ENCODE measurements at places on chromosomes 4 and X. TPM values are rescaled to one million over a fixed set of nuclear protein-coding genes. Genes with fewer than 3 reads are reported as not detected.

DNA sequence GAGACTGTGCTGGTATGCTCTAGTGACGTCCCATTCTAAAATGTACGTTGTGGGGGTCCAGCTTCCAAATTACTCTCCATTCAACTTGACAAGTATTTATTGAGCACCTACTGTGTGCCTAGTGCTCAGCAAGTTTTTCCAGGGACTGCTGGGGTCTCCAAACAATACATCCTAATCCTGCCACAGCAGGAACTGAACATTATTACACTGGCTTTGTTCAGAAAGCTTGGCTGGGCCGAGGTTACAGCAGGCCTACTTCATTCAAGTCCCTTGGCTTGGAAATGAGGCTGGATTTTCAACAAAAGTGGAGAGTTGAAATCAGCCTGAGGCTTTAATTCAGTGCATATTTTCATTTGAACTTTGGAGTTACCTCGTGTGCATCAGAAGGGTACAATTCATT, 78.0 kb downstream of the GUCY2F start:
- H3K36me3 ChIP-seq, result no peaks in the 10 kb centered on the region
- H3K27me3 ChIP-seq, result no peaks in the 10 kb centered on the region
- H3K4me1 ChIP-seq, result no peaks in the 10 kb centered on the region
- DNase-seq, result no peak
- no peak overlapping the region for H3K4me3 ChIP-seq

- peaks cover 13% of the 10 kb centered on the region for H3K4me1 ChIP-seq
- no peak for DNase-seq
- H3K4me3 ChIP-seq, result no peak overlapping the region
- H3K27me3 ChIP-seq, result no peaks in the 10 kb centered on the region
Observed at GRCh38 chr4:2249526-2250356, 7.8 kb upstream of the HAUS3 start.

GRCh38 chr4:7375427-7375826, 59.3 kb downstream of the PSAPL1 start:
- H3K27me3 ChIP-seq, result no peaks in the 10 kb centered on the region
- H3K27ac ChIP-seq, result no peak overlapping the region
- no peak overlapping the region for H3K4me3 ChIP-seq
- no peaks in the 10 kb centered on the region for H3K36me3 ChIP-seq

The NEXMIF gene
- 0.22 TPM for polyA plus RNA-seq

The SNCA gene
- polyA plus RNA-seq, result 59.6 TPM
